Mesothelial cell of epicardium (in vitro differentiated cells): ENCODE measurements at places on chromosomes 4 and X. TPM values are rescaled to one million over a fixed set of nuclear protein-coding genes. Genes with fewer than 3 reads are reported as not detected.

Gene CRMP1
- 14.6 to 16.5 TPM (median 15.7 TPM) in 3 replicates for total RNA-seq

Gene USP17L19
- not detected in 3 replicates for total RNA-seq

Gene TCEAL7
- total RNA-seq = 16.6 to 21.4 TPM (median 20.2 TPM) in 3 replicates

Gene FREM3
- not detected in 3 replicates for total RNA-seq

Gene ESX1
- total RNA-seq = not detected in 3 replicates

Gene CXXC4
- total RNA-seq = 4.6 to 5.1 TPM (median 5.0 TPM) in 3 replicates

Gene IQSEC2
- 19.8 to 23.0 TPM (median 22.2 TPM) in 3 replicates for total RNA-seq

Gene FAM9B
- not detected in 3 replicates for total RNA-seq

GRCh38 chr4:158722291-158722916 is 792 bp downstream of the PPID start:
- peaks cover 11% of the 10 kb centered on the region for H3K27me3 ChIP-seq
- peaks cover 19% of the 10 kb centered on the region for H3K36me3 ChIP-seq
- DNase-seq = no peak
- peak overlapping the region; percentile 93 for H3K27ac ChIP-seq

DNA sequence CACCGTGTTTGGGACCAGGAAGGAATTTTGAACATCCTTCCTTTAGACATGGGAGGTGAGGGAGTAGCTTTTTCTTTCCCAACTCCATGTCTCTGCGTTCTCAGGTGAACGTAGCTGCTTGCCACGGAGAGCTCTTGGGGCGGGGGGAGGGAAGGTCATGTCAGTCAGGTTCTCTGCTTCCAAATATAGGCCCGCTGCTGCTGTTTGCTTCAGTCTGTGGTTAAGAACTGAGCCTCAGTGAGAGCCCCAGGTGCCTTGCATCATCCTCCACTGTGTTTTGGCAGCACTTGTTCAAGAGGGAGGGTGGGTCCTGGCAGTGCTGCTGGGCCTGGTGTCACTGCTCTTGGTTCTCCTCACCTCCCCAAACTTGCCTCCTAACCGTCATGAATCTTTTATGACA is 46.5 kb downstream of the HADH start:
- DNase-seq = no peak
- H3K4me3 ChIP-seq = no peak overlapping the region
- H3K36me3 ChIP-seq = peaks cover 23% of the 10 kb centered on the region
- no peaks in the 10 kb centered on the region for H3K27me3 ChIP-seq
- no peak overlapping the region for H3K27ac ChIP-seq
- no peaks in the 10 kb centered on the region for H3K4me1 ChIP-seq

DNA sequence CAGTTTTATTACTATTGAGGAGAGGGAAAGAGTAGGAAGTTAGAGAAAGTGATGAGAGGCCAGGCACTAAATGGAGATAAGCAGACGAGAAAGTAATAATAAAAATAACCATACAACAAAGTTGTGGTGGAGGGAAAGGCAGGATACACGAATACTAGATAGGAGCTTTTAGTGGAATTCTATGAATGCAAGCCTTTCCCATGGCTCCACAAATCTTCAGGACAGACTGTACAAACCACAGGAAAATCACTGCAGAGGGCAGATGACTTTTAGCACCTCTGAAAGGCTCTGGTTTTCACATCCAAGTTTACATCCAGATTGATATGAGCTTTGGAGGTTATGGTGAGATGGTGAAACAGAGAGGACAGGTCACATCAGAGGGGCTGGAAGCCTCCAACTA is 41.5 kb downstream of the TNIP3 start:
- no peaks in the 10 kb centered on the region for H3K36me3 ChIP-seq
- DNase-seq = no peak
- no peak overlapping the region for H3K27ac ChIP-seq
- H3K4me3 ChIP-seq = no peak overlapping the region
- peaks cover 2% of the 10 kb centered on the region for H3K4me1 ChIP-seq
- peaks cover 4% of the 10 kb centered on the region for H3K27me3 ChIP-seq

DNA sequence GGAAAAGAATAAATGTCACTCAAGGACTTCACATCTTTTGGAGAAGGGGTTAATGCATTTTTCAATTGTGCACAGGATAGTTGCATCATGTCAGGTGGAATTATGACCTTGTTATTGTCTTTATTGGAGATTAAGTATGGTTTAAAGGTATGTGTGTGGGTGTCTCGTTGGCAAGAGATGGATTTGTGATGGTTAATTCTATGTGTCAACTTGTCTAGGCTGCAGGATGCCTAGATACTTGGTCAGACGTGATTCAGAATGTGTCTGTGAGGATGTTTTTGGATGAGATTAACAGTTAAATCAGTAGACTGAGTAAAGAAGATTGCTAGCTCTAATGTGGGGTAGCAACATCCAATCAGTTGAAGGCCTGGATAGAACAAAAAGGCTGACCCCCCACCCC is 42.2 kb upstream of the HSD17B10 start:
- no peaks in the 10 kb centered on the region for H3K4me1 ChIP-seq
- no peak overlapping the region for H3K4me3 ChIP-seq
- DNase-seq = no peak
- H3K27me3 ChIP-seq = peaks cover 18% of the 10 kb centered on the region

DNA sequence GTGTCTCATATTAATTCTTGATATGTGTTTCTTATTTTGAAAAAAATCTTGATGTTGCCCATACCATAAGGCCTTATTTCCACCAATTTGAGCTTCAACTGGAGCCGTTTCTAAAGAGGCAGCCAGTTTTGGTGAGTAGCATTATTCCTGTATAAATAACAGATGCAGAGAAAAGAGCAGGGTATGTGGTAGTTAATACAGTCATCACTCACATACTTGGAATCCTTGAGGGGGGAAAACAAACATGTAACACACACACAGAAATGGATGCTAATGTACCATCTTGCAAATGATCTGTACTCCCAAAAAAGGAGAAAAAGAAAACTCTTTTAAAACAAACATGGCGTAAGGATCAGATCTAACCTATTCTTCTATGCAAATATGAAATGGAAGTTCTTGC is 389.7 kb downstream of the GPM6A start:
- H3K27me3 ChIP-seq = no peaks in the 10 kb centered on the region
- no peak overlapping the region for H3K4me3 ChIP-seq
- no peaks in the 10 kb centered on the region for H3K36me3 ChIP-seq
- peaks cover 18% of the 10 kb centered on the region for H3K4me1 ChIP-seq
- no peak overlapping the region for H3K27ac ChIP-seq
- no peak for DNase-seq

GRCh38 chr4:8204576-8205227 is 5.6 kb downstream of the SH3TC1 start:
- no peak for DNase-seq
- no peaks in the 10 kb centered on the region for H3K36me3 ChIP-seq
- peaks cover 70% of the 10 kb centered on the region for H3K4me1 ChIP-seq
- no peaks in the 10 kb centered on the region for H3K27me3 ChIP-seq
- no peak overlapping the region for H3K4me3 ChIP-seq

DNA sequence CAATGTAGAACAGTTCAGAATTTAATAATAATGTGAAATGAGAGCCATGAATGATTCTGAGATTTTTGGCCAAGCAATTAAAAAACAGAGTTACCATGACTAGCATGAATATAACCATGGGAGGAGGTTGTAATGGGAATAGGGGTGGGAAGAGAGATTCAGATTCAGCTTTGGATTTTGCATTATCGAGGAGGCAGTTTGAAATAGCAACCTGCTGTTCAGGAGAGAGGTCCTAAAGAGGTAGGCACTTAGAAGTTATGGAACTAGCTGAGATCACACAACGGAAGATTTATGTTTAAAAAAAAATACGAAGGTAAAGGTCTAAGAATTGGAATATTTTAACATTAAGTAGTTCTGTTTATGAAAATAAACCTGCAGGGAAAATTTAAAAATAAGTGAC is 124.4 kb upstream of the TECRL start:
- H3K4me1 ChIP-seq = no peaks in the 10 kb centered on the region
- H3K4me3 ChIP-seq = no peak overlapping the region
- no peak overlapping the region for H3K27ac ChIP-seq
- DNase-seq = no peak

DNA sequence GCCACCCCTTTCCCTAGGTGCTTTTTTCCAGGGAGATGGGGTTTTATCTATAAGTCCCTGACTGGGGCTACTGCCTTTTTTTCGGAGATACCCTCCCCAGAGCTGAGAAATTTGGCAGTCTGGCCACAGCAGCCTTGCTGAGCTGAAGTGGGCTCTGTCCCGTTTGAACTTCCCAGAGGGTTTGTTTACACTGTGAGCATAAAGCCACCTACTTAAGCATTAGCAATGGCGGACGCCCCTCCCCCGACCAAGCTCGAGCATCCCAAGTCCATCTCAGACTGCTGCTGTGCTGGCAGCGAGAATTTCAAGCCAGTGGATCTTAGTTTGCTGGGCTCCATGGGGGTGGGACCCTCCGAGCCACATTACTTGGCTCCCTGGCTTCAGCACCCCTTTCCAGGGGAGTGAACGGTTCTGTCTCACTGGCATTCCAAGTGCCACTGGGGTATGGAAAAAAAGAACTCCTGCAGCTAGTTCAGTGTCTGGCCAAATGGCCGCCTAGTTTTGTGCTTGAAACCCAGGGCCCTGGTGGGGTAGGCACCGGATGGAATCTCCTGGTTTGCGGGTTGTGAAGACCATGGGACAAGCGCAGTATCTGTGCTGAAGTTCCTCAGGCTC is 456.4 kb upstream of the HTR2C start:
- no peaks in the 10 kb centered on the region for H3K36me3 ChIP-seq
- no peaks in the 10 kb centered on the region for H3K4me1 ChIP-seq
- no peak overlapping the region for H3K27ac ChIP-seq
- H3K4me3 ChIP-seq = no peak overlapping the region
- DNase-seq = no peak

DNA sequence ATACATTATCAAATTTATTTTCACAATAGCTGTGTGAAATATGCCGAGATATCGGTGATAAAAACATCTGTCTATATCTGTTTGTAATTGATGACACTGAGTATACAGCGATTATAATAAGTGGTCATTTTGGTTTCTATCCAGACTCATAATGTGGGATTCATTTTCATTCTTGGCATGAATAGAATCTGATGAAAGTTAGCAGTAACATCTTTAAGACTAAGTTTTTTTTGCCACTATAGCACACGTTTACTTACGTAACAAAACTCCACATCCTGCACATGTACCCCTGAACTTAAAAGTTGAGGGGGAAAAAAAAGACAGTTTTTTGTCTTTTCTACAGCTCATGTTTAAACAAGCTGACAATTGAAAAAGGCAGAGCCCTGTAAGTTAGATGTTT is 86.4 kb downstream of the PPA2 start:
- DNase-seq = no peak
- peaks cover 2% of the 10 kb centered on the region for H3K4me1 ChIP-seq
- no peak overlapping the region for H3K4me3 ChIP-seq
- H3K27me3 ChIP-seq = no peaks in the 10 kb centered on the region
- H3K27ac ChIP-seq = no peak overlapping the region
- peaks cover 38% of the 10 kb centered on the region for H3K36me3 ChIP-seq

DNA sequence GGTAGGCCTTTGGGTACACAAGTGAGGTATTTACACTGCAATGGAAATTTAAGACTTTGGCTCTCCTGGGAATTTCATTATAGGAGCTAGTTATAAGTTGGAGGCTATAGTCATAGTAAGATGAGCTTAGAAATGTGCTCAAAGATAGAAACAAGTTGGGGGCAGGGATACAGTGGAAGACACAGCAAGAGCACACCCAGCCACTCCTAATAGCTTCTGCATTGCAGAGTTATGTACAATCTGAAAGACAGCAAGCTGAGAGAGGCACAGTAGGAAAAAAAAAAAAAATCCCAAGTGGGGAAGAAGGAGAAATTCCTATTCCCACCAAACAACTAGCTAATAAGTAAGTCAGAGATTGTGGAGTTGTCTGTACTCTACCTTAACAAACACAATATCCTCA is 41.9 kb upstream of the TAF9B start:
- H3K4me1 ChIP-seq = no peaks in the 10 kb centered on the region
- H3K27me3 ChIP-seq = no peaks in the 10 kb centered on the region
- H3K4me3 ChIP-seq = no peak overlapping the region
- no peak overlapping the region for H3K27ac ChIP-seq
- H3K36me3 ChIP-seq = no peaks in the 10 kb centered on the region

DNA sequence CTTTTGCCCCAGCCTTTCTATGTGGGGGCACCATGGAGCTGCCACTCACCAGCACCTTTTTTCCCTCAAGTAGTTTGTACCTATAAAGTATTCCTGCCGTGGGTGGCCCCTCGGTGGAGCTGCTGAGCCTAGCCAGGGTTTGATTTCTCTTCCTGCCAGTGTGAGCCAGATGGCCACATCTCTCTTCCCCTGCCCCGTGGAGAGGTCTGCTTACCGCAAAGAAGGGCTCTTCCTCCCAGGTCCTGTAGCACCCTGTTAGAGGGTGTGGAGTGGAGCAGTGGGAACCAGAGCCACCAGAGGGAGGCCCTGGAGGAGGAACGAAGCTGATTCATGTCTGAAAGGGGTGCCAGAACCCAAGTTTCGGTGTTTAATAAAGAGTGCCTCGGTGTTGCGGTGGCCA is 95.4 kb downstream of the PTTG2 start:
- H3K4me1 ChIP-seq = peaks cover 24% of the 10 kb centered on the region
- no peak for DNase-seq
- peaks cover 21% of the 10 kb centered on the region for H3K36me3 ChIP-seq
- H3K27me3 ChIP-seq = no peaks in the 10 kb centered on the region
- no peak overlapping the region for H3K4me3 ChIP-seq
- H3K27ac ChIP-seq = no peak overlapping the region

- DNase-seq = no peak
- H3K27me3 ChIP-seq = no peaks in the 10 kb centered on the region
- peaks cover 9% of the 10 kb centered on the region for H3K4me1 ChIP-seq
- H3K4me3 ChIP-seq = no peak overlapping the region
- no peaks in the 10 kb centered on the region for H3K36me3 ChIP-seq
Observed at GRCh38 chr4:26450418-26450817, 39.9 kb downstream of the CCKAR start.

DNA sequence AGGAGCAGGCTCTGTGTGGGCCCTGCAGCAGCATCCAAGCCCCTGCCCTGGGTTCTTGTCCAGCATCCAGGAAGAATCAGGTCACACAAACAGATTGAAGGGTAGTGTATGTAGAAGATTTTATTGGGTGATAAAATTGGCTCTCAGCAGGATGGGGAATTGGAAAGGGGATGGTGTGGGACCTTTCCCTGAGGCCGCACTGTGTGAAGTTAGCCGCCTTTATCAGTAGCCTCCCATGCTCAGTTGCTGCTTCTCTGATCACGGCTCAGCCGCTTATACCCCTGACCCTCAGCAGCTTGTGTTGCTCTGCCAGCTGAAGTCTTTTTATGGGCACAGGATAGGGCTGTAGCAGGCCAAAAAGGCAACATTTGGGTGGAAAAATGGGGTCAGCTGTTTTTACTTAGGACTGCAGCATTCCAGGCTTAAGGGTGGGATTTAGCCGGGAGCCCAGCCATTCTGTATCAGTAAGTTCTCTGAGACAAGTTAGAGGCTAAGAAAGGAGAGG is 35.2 kb upstream of the CCNG2 start:
- no peaks in the 10 kb centered on the region for H3K36me3 ChIP-seq
- H3K4me3 ChIP-seq = no peak overlapping the region
- peaks cover 39% of the 10 kb centered on the region for H3K4me1 ChIP-seq
- DNase-seq = no peak
- no peaks in the 10 kb centered on the region for H3K27me3 ChIP-seq
- peak overlapping the region; percentile 70 for H3K27ac ChIP-seq

GRCh38 chrX:94977986-94978385 is 1304.0 kb downstream of the FAM133A start:
- H3K27ac ChIP-seq = no peak overlapping the region
- no peaks in the 10 kb centered on the region for H3K36me3 ChIP-seq
- H3K27me3 ChIP-seq = no peaks in the 10 kb centered on the region
- peaks cover 9% of the 10 kb centered on the region for H3K4me1 ChIP-seq
